ENCODE measurements at places on chromosomes 4 and X. TPM values are rescaled to one million over a fixed set of nuclear protein-coding genes. Genes with fewer than 3 reads are reported as not detected.
A peak's percentile ranks its signal among the peaks of the same experiment; 100 is the strongest.

- DNase-seq = no peak
Observed at GRCh38 chrX:31547816-31548215, 476.0 kb upstream of the FTHL17 start.

DNA sequence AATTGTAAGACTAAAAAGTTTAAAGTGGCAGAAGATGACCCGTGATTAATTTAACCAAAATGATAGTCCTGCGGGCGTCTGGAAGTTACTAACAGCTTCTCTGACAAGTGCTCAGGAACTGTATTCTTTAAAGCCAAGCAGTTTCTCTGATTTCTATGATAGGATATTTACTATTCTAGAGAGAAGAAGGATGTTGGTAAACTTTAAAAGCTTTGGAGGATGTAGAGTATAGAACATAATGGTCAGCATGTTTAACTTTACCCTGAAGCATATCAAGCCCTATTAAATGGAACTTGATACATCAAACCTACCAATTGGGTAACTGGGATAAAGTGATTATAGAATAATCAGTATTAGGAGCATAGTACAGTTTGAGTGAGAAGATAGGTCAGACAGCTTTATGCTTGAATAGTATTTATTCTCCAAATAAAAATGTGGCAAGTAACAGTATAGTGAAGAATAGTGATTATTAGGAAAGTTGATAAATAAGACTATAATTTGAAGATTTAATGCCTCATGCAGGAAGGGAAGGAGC lies 1.8 kb downstream of the STIM2 start:
- no peak for DNase-seq

Gene AWAT2
- not detected for total RNA-seq

Gene CLGN
- 4.2 TPM for total RNA-seq

Gene EXOC1L
- not detected for total RNA-seq

Gene HS3ST1
- total RNA-seq = not detected

DNA sequence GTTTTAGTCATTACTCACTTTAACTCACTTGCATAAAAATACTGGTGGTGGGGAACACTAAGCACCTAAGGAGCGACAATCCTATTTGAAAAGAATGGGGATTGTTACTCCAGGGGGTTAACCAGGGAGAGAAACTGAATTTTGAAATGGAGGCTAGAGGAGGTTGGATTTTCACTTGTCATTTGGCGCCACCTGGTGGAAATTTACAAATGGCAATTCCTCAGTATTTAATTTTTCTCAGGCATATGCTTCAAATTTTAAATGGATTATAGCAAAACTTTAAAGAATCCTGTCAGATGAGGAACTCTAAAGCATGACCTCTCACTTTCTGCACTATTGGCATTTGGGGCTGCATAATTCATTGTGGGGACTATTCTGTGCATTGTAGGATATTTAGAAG lies 2.7 kb upstream of the GEMIN8 start:
- DNase-seq = peak; percentile 63

GRCh38 chr4:118348886-118349285 lies 3.9 kb downstream of the PRSS12 start:
- DNase-seq = no peak

GRCh38 chrX:132031867-132032266 lies 8.8 kb downstream of the STK26 start:
- DNase-seq = no peak

DNA sequence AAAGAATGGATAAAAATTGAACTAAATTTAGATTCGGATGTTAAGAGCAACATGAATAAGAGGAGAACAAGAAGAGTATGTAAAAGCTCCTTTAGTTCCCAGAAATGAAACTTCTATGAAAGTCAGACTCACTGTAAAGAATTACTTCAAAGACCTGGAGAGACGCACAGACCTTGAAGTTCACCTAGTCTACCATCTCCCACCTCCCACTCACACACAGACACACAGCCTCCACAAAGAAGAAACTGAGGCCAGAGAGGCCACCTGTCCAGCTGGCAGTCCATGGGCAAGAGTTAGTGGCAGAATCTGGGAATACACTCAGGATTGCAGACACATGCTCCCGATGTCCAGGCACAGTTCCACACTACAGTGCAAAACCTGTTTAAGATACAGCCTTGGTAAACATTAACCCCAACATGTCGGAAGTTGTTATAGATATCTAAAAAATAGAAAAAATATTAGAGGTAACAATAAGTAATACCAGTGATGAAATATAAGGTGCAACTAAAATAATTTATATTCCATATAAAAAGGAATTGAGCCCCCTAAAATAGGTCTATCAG lies 288.8 kb downstream of the INPP4B start:
- DNase-seq = no peak

DNA sequence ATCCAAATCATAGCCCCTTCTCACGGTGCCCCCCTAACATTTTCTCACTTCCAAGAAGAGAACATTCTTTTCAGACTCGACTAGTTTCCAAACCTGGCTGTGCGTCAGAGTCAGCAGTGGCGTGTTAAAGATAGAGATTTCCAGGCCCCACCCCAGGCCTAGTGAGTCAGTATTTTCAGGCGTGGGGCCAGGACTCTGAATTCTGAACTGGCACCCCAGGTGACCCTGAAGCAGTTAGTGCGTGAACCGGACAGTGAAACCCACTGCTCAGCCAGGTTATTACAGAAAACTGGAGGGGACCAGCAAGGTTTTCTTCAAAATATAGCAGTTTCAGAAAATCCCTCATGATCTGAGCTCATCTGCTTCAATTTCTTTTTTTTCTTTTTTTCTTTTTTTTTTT lies 35.0 kb upstream of the BCOR start:
- DNase-seq = no peak

Gene ATP8A1
- total RNA-seq = 149 TPM

DNA sequence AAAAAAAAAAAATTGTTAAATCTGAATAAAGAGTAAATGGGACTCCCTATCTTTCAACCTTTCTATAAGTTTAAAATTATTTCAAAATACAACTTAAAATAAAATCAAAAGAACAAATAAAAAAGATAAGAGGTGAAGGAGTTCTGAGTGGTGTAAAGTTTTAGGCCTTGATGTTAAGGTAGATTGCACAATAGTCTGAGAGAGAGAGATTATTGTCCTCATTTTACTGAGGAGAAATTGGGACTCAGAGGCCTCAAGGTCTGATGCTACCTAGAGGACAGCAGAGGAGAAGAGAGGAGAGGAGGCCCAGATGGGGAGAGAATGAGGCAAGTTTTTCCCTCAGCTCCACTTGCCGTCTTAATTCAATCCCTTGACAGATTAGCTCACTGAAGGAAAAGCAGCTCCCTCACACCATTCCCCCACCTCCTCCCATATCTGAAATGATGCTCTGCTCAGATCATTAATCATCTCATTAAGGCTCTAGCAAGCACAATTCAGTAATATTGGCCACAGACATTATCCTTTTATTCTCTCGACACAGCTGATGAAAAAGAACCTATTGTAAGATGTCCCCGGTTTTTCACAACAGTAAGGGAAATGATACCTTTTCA lies 106.3 kb upstream of the PTPN13 start:
- DNase-seq = no peak

GRCh38 chr4:41410049-41410448 lies 127.9 kb upstream of the LIMCH1 start:
- DNase-seq = no peak

Gene IL2
- total RNA-seq = not detected

- DNase-seq = no peak
Observed at GRCh38 chrX:21509912-21510311, 135.7 kb downstream of the CNKSR2 start.

Gene FAM184B
- not detected for total RNA-seq

DNA sequence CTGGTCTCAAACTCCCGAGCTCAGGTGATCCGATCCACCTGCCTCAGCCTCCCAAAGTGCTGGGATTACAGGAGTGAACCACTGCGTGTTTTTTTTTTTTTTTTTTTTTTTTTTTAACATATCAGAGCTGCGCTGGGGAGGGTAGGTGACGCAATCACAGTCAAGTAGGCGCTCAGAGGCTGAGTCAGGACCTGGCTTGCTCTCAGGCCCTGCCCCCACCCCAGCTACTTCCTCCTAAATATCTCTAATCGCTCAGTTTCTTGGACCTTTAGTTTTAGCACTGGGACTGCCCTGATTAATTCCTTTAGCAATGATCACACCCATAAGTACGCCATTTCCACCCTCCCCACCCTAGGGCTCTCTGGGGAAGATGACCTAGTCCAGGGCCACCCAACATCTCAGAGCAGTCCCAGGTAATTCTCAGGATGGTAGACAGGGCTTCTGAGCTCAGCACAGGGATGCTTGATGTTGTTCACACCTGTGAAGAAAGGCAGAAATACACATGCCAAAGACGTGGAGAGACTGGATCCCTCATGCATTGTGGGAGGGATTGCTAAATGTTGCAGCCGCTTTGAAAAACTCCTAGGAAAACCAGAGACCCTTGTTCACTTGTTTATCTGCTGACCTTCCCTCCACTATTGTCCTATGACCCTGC lies 50.2 kb downstream of the DDX3X start:
- DNase-seq = peak; percentile 8

Gene GAK
- 111 TPM for total RNA-seq
